ENCODE measurements at places on chromosomes 5 and 9. TPM values are rescaled to one million over a fixed set of nuclear protein-coding genes. Genes with fewer than 3 reads are reported as not detected.

Gene LIFR
- 6.6 TPM for total RNA-seq

Gene PTGES
- 175 TPM for total RNA-seq

Gene SCGB3A2
- total RNA-seq = not detected

Gene GDNF
- not detected for total RNA-seq

Gene CLIC3
- total RNA-seq = 5.2 TPM

Gene TLR4
- 0.07 TPM for total RNA-seq

Gene PFN3
- total RNA-seq = not detected

Data from A549 treated with Mapracorat at 1 μM for 4 hours (cell line).